ENCODE measurements at places on chromosomes 2 and 18.

DNA sequence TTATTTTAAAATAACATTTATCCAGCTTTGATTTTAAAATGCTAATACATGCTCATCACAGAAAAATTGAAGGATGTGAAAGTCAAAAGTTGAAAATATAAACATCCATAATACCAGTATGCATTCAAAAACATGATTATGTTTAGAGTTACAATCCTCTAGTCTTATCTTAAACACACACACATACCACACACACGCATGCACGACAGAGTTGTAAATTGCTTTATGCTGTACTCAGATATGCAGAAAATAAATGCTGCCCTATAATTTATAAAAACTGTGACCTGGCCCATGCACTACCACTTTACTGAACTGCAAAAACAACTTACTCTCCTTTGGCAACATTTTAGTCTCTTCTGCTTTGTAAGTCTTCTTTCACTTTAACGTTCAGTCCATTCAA lies 793.0 kb upstream of the FANCL start:
- DNase-seq: no peak

DNA sequence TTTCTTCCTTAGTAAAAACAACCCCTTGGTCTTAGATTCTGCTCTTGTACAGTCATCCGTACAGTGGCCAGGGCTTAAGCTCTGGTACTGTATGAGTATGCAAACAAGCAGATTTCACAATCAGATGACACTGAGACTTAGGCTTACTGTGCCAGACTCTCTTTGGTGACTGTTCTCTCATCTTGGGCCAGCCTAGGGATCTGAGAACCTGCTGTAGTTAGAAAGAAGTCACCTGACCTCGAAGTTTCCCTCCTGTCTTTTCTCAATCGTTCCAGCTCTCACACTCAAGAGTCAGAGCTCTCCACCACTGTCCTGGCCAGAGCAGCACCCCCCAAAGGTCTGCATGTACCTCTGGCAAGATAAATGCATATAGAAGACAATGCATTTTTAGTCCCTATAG lies 63.2 kb downstream of the ZEB2 start:
- no peak for DNase-seq

- DNase-seq: no peak
Observed at GRCh38 chr2:86397986-86398385, 43.2 kb upstream of the KDM3A start.

- DNase-seq: no peak
Observed at GRCh38 chr2:8089596-8089995, 592.3 kb upstream of the ID2 start.
